A549 treated with dexamethasone at 1 μM for 4 hours (cell line): ENCODE measurements at places on chromosomes 16 and 17. TPM values are rescaled to one million over a fixed set of nuclear protein-coding genes. Genes with fewer than 3 reads are reported as not detected.

Gene PRR11
- total RNA-seq: 44.7 to 68.8 TPM (median 66.7 TPM) in 5 replicates

Gene SCNN1B
- total RNA-seq: 0.50 to 0.86 TPM (median 0.67 TPM) in 5 replicates

Gene NGFR
- 0.70 to 1.4 TPM (median 0.92 TPM) in 5 replicates for total RNA-seq

Gene EVPLL
- not detected in 5 replicates for total RNA-seq

Gene SMPD3
- 0.06 to 0.18 TPM (median 0.14 TPM) in 5 replicates for total RNA-seq
